ENCODE measurements at places on chromosomes 7 and 10.

- DNase-seq: no peak
Observed at GRCh38 chr10:21757185-21757901, 223.3 kb downstream of the MLLT10 start.

DNA sequence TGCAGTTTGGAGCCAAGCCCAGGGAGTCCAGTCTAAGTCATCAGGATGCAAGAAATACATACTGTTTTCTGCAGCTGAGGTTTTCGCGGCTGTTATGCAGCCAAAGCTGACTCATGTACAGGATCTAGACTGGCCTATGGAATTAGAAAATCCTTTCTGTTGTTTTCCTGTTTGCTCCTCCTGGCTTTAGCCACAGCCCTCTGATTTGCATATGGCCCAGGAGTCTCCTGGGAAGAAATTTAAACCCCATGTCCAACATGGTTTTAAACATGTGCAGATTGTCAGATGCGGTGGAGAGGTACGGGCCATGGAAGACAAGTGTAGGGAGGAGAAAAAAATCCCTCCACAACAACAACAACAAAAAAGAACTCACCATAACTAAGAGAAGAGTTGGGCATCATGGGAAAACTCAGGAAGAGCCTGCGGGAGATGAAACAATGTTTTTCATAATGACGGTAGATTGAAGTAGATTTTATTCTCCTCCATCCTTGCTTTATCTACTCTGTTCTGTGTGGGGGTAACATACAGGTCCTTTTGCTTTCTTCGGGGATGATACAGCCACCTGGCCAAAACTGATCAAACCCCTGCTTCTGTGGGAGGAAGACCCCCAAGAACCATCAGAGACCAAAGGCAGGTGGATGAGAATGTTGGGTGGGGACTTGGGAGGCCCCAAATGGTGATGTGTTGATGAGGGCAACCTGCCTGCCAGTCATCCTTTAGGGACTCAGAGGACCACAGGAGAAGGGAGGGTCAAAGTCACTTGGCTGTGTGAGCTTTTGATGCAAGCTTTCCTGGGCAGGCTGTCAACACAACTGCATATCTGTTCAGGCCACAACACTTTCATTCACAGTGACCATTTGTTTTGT lies 29.8 kb upstream of the GNA12 start:
- DNase-seq: peak; percentile 94

GRCh38 chr7:22582863-22583622 lies 83.1 kb upstream of the STEAP1B start:
- DNase-seq: peak; percentile 71

- no peak for DNase-seq
Observed at GRCh38 chr10:45460235-45460878, 86.3 kb downstream of the ALOX5 start.

All from fibroblast of skin of right biceps (primary cell).